ENCODE measurements at places on chromosomes 6 and 20.

GRCh38 chr6:74284284-74284683, 588.3 kb downstream of the CD109 start:
- DNase-seq: no peak

- DNase-seq: no peak
Observed at GRCh38 chr20:24406750-24407149, 62.7 kb upstream of the SYNDIG1 start.

GRCh38 chr6:121767211-121767610, 331.8 kb downstream of the GJA1 start:
- no peak for DNase-seq

DNA sequence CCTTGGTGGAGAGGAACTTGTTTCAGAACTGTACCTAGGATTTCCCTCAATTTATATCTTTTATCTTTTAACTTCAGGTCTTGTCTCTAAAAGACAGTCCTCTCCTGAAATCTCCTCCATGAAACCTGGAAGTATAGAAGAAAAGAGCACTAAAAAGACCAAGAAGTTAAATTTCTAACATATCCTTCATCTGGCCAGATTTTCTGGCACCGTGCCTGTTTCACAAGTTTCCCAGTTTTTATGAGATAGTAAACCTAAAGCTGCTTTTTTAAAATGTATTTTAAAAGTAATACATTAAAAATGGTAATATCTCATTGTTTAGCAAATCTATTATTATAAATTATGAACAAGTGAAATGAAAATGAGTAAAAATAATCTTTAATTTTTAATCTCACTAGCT, 348.3 kb upstream of the RSPO3 start:
- no peak for DNase-seq

GRCh38 chr20:44979090-44979621, 12.8 kb downstream of the STK4 start:
- peak; percentile 53 for DNase-seq

- DNase-seq: peak; percentile 74
Observed at GRCh38 chr6:73521351-73521985, 636 bp upstream of the EEF1A1 start.

DNA sequence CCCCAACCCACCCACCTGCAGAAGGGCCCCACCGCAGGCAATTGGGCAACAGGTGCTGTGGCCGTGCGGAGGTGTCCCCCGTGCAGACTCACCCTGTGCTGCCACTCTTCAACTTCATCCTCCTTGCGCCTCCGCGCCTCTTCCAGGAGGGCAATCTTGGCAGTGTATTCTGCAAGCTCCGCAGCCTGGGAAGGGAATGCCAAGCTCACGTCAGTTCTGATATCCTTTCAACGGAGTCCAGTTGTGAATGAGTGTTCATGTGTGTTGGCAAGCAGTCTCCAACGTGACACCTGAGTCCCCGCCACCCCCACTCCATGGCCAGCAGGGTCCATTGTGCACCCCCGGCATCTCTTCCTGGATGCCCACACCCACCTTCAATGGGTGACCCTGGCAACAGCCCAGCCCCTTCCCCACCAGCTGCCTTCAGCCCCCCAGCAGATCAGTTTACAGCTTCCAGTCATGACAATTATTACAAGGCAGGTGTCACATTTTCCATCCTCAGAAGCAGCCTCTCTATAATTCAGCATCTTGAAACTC, 49.9 kb downstream of the EZR start:
- no peak for DNase-seq

DNA sequence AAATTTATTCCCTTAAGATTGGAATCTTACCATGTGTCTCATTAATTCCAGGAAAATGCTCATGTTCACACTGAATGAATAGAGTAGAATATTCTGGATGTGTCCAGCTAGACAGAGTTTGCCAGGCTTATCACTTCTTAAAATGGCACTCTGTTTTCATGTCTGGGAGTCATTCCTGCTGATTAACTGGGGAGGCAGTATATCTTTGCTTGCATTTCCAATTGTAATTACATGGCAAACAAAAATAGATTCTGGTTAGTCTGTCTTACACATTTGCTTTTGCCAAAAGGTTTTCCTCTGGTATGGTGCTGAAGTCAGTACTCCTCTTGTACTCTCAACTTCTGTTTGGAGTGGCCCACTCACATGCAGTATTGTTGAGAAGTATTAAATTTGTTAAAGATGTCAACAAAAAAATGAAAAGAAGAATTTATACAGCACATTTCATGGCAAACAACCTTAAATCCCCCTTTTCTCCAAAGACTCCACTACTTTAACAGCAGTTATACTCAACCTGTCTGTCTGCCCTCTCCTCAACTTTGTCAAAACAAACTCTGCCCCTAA, 70.2 kb downstream of the TENT5A start:
- no peak for DNase-seq

DNA sequence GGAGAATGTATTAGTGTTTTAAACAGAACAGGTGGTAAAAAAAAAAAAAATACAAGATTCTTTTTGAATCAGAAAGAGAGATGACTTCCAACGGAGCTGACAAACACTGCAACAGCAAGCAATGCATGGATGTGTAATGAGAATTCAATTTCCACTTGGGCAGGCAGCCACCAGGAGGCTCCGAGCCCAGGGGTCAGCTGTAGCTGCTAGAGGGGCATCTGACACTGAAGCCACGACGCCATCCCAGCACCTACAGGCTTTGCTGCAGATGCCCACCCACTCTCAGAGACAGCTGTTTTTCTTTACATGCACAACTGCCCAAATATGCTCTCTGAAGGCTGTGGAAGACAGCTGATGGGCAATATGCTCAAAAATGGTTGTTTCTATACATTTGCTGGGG, 75.4 kb downstream of the ELOVL5 start:
- no peak for DNase-seq

DNA sequence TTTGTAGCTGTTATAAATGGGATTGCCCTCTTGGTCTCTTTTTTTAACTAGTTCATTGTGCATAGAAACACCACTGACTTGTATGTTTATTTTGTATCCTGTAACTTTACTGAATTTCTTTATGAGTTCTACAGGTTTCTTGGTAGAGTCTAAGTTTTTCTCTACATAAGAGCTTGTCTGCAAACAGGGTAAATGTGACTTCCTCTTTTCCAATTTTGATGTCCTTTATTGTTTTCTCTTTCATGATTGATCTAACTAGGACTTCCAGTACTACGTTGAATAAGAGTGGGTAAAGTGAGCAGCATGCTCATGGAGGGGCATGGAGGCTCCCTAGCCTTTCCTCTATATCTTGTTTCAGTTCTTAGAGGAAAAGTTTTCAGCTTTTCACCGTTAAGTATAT, 3.0 kb upstream of the WFDC10A start:
- no peak for DNase-seq

DNA sequence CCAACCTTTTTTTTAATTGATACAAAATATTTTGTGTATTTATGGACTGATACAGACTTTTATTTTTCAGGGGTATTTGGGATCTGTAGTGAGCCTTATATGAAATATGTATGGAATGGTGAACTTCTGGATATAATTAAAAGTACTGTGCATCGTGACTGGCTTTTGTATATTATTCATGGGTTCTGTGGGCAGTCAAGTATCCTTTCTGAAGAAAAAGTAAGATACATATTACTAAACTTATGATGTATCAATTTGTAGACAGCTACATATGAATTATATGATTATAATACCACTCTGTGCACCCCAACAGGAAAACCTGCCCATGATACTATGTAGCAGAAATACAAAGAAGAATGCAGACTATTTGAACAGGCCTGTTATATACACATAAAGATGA, 47.2 kb downstream of the FIG4 start:
- no peak for DNase-seq

- no peak for DNase-seq
Observed at GRCh38 chr6:157222201-157222981, 100.9 kb downstream of the TMEM242 start.

- no peak for DNase-seq
Observed at GRCh38 chr20:54223751-54224150, 15.9 kb downstream of the PFDN4 start.

GRCh38 chr20:3873507-3873906, 15.7 kb upstream of the PANK2 start:
- DNase-seq: no peak

DNA sequence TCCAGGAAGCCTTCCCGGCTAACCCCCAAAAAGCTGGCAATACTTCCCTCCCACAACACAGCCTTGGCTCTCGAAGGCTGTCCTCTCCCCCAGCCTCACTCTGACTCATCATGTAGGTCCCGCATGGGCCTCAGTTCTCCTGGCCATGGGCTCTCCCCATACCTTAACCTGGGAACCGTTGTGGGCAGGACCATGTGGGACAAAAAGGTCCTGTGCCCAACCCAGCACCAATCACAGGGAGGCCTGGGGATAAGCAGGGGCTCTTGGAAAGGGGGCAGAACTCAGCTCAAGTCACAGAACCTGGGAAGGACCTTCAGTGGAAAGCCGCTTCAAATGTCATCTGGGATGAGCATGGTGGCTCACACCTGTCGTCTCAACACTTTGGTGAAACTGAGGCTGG, 45.5 kb downstream of the MRPL14 start:
- no peak for DNase-seq

DNA sequence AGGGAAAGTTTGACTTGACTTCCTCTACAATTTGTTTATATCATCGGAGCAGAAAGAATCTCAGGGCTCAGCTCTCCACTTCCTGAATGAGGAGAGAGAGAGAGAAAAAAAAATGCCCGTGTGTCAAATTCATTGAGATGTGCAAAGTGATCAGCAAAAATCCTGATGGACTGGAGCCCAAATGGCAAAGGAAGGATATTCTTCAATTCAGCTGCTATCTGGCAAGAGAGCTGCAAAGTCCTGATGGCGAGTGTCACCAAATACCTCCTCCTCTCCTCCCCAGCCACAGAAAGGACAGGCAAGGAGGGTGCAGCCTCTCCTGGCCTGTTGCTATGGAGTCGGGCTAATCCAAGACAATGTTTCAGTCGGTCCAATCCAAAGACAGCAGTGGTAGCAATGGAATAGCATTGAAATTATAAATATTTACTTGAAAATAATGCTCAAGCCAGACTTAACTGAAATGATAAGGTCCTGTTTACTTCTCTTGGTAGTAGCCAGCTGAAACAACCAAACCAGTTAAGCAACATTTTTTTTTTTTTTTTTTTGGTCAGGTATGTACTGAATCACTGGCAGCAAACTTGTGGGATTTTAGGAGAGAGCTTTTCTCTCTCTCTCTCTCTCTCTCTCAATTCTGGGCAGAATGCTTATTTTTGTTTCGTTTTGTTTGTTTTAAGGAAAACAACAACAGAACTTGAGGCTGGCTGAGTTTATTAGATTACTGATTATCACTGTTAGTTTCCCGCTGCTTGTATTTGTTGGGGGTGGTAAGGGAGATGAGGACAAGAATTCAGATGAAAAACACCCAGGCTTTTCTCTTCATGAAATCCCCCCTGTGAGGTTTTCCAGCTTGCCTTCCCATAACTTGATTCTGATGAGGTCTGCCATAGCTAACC, 204.2 kb downstream of the BCAS1 start:
- DNase-seq: no peak

- DNase-seq: no peak
Observed at GRCh38 chr20:47799116-47799715, 13.9 kb upstream of the SULF2 start.

DNA sequence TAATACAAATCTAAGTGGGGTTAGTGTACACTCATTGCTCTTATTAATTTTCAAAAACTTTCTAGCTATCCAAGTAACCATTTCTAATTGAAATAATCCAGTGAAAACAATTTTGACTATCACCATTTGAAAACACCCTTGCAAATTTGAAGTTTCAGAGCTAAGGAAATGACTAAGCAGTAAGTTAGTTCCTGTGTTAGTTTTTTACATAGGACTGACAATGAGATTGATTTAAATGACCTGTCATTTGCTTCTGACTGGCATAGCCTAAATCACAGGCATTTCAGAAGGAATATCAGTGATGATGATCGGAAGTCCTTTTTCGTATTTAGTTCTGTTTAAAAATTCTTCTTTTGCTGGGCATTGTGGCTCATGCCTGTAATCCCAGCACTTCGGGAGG, 27.0 kb downstream of the STK4 start:
- DNase-seq: no peak

- no peak for DNase-seq
Observed at GRCh38 chr6:169362501-169363121, 109.0 kb upstream of the THBS2 start.

DNA sequence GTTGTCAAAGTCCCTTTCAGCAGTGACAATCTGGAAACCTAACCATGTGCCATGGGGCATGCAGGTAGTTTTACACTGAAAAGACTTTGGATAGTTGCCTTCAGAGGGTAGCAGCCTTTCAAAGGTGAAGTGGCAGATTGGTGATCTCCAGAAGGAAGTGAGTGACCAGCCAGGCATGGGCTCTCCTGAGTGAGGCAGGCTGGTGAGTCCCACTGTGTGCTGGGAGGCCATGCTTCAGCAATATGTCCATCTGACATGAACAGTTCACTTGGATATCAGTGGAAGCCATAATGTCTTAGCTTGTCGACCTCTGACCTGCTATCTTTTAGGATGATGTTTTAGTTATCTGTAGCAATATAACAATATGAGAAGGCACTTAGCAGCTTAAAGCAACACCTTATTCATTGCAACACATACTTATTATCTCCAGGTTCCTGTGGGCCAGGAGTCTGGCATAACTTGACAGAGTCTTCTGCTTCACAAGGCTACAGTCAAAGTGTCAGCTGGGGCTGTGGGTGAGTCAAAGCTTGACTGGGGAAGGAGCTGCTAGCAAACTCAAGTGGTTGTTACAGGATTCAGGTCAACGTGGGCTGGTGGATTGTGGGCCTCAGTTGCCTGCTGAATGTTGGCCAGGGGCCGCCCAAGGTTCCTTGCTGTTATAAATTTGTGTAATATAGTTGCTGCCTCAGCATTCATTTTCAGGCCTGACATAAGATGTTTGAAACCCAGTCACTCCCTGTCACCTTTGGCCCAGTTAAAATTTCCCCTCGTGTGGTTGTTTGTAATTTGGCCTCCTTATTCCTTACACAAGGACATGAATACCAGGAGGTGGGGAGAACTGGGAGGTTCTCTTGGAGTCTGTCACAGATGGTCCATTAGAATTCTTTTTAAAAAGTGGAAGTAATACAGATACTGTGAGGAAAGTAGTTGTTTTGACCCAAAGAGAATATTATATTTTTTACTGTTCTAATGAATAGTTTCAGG, 100.2 kb downstream of the UST start:
- DNase-seq: no peak

DNA sequence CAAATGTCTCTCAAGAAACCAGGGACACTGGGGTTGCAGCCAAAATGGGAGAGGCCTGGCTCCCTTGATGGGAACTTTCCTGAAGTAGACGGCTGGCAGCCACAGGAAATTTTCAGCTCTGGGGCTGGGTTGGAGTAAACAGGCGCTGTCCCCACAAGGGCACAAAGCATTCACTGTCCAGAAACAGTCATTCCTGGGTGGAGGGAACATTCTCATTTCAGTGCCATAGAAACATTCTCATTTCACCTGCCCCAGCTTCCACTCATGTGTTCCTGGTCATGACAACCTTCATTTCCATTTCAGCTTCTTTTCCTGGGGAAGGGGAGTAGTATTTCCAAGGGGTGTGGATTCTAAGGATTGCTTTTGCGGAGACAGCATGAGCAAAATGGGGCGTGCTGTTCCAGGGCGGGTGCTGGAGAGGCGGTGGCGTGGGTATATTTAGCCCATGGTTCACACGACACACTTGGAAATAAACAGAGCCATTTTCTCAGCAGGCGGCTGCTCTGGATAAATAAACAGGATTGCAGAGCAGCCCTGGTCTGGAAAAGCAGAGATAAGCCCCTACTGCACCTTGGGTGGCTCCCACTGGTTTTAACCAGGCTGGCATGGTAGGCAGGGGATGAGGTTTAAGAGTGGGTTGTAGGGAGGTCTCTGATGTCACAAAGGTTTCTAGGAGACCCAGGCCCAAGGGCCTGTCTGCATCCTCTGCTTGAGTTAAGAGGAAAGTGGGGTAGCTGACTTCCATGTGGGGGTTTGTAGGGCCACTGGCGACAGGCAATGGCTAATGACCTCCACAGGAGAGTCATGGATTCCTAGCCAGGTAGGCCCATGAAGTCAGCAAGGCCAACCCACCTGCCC, 32.9 kb downstream of the COX4I2 start:
- DNase-seq: no peak
